ENCODE measurements at places on chromosomes 12 and 14. TPM values are rescaled to one million over a fixed set of nuclear protein-coding genes. Genes with fewer than 3 reads are reported as not detected.

The GPR68 gene
- total RNA-seq: 0.30 TPM

The GARIN6 gene
- not detected for total RNA-seq

The PLEKHH1 gene
- total RNA-seq: 3.1 TPM

The SEL1L gene
- 16.8 TPM for total RNA-seq

The GLS2 gene
- total RNA-seq: 0.18 TPM

The GUCY2C gene
- not detected for total RNA-seq

The CCDC175 gene
- not detected for total RNA-seq

The WNT5B gene
- 2.4 TPM for total RNA-seq

The LRRIQ1 gene
- 0.49 TPM for total RNA-seq

The FAM90A1 gene
- total RNA-seq: 0.16 TPM

The SAMD15 gene
- total RNA-seq: 1.4 TPM

The ESRRB gene
- total RNA-seq: 0.29 TPM

The HOXC12 gene
- not detected for total RNA-seq

The KRT73 gene
- total RNA-seq: not detected

The LRTM2 gene
- not detected for total RNA-seq

The AJUBA gene
- 31.9 TPM for total RNA-seq

The DTD2 gene
- total RNA-seq: 12.3 TPM

The CELA1 gene
- total RNA-seq: not detected

The PLEKHD1 gene
- 0.05 TPM for total RNA-seq

The LARP4 gene
- 48.9 TPM for total RNA-seq

The PSEN1 gene
- total RNA-seq: 64.6 TPM

The CFAP251 gene
- 1.1 TPM for total RNA-seq

The SERPINA9 gene
- not detected for total RNA-seq

The TAS2R31 gene
- 0.16 TPM for total RNA-seq

The CATSPERB gene
- not detected for total RNA-seq

The CEBPE gene
- total RNA-seq: not detected

The FBXO34 gene
- total RNA-seq: 12.0 TPM

The SPIC gene
- not detected for total RNA-seq

The PRIMA1 gene
- total RNA-seq: 0.45 TPM
